ENCODE measurements at places on chromosomes 1 and 21.

GRCh38 chr1:63971557-63971956 is 197.7 kb downstream of the ROR1 start:
- no peak for DNase-seq

DNA sequence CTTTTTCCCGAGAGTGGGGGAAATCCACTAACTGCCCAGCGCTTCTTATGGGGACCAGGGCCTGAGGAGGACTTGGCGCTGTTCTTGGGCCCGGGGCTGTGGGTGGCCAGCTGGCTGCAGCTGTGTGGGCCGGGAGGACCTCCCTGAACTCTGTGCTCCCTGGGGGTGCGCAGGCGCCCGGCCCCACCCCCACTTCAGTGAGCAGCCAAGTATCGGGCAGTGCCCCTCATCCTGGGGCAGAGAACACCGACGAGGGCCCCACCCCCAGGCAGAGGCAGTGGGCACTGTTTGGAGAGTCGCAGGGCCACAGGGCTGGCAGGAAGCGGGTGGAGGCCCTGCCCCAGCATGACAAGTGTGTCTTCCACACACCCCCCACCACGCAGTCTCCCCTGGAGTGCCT is 32.5 kb upstream of the SLC19A1 start:
- DNase-seq: no peak

DNA sequence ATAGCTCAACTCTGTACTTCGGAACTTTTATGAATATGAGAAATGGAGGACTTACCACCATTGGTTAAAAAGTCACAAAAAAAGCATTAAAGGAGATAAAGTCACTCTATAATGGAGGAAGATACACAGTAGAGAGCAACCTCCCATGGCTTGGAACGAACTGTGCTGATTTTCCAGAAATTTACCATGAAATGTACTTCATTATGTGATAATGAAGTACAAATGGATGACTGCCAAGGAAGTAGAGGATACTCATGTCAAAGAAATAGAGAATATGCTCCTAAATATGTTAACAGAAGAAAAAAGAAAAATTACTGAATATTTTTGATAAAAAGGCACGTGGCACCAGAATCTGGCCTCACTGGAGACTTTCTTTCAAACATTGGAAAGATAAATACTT is 23.6 kb upstream of the PLA2G2E start:
- DNase-seq: no peak

GRCh38 chr1:58584082-58584895 is 7.2 kb upstream of the TACSTD2 start:
- DNase-seq: peak; percentile 97

DNA sequence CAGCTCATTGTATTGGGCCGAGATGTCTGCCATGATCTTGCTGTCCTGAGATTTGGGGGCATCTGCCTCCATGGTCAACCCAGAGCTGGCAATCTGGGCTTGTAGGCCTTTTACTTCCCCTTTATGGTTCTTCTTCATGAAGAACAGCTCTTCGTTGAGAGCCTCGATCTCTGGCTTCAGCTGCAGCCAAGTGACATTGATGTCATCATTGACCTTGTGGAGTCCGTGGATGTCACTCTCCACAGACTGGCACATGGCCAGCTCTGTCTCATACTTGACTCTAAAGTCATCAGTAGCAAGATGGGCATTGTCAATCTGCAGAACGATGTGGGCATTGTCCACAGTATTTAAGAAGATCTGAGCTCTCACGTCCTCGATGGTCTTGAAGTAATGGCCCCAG is 29.2 kb downstream of the RAP1A start:
- no peak for DNase-seq

DNA sequence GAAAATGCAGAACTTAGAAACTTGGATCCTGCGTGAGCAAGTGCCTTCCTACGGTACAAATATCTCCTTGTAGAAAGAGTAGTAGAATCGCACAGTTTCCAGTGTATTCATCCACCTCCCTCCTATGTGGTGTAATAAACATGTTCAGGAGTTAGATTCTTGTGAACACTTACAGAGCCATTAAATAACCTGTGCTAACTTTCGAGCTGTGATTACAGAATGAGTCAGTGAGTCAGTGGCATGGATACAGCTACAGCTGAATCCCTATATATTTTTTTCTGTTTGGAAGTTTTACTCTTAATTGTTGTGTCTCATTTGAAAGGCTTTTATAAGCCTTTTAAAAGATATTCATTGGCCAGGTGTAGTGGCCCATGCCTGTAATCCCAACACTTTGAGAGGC is 148.7 kb downstream of the EDEM3 start:
- DNase-seq: no peak

- peak; percentile 25 for DNase-seq
Measured at GRCh38 chr1:153677718-153678518, 570 bp upstream of the NPR1 start.

- DNase-seq: no peak
Measured at GRCh38 chr1:173878251-173878650, 10.1 kb downstream of the ZBTB37 start.

GRCh38 chr1:229411434-229412055 is 22.3 kb downstream of the ACTA1 start:
- no peak for DNase-seq

- no peak for DNase-seq
Measured at GRCh38 chr1:202143768-202144401, 652 bp downstream of the ARL8A start.

GRCh38 chr1:207039380-207040180 is 7.0 kb upstream of the C1orf116 start:
- no peak for DNase-seq

DNA sequence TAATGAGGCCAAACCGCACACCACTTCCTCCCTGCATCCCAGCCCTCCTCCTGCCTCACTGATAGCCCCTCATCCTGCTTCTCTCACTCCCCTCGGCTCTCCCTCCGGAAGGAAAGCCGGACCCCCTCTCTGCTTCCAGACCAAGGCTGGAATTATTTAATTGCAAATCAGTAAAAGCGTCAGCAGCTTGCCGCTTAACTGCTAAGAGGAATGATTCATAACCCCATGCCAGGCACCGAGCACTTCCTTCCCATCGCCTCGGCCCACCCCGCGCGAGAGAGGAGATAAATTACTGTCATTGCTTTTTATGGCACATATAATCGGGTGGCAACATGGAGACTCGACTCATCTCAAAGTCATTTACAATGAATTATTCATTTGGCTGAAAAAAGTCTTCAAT is 77.3 kb downstream of the UBIAD1 start:
- DNase-seq: no peak

GRCh38 chr1:59360170-59360569 is 63.3 kb downstream of the FGGY start:
- DNase-seq: peak; percentile 75

DNA sequence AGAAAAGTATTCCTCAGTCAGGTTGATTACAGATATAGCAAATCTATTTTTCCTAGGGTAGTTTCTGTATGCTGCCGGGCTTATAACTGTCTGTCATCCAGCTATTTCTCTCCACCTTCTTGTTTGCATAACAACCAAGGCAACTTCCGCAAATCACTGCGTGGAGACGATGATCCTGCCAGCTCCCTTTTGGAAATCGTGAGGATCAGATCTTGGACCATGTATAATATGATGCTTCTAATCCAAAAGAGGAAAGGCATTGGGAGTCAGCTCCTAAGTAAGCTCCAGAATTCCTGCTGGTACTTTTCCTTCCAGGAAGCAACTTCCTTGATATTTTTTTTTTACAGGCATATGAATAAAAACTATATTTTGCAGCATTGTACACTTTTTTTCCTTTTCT is 445 bp upstream of the RGS4 start:
- DNase-seq: no peak

- DNase-seq: peak; percentile 56
Measured at GRCh38 chr1:109790735-109791494, 27.2 kb upstream of the EPS8L3 start.

DNA sequence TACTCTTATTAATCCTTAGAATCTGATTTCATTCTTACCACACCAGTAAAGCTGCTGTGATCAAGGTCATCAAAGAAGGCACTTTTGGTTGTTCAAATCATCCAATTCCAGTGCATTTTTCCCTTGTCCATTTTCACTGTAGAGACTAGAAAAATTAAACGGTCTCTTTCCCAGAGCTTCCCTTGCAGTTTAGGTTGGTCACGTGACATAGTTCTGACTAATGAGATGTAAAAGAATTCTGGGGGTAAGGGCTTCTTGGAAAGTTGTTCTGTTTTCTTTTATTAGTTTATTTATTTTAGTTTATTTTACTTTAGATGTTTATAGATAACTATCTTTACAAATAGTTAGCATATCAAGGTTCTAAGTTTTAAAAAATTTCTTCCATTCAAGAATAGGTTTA is 34.3 kb upstream of the SYCP1 start:
- DNase-seq: no peak

GRCh38 chr1:211341999-211342398 is 15.4 kb downstream of the TRAF5 start:
- DNase-seq: no peak

DNA sequence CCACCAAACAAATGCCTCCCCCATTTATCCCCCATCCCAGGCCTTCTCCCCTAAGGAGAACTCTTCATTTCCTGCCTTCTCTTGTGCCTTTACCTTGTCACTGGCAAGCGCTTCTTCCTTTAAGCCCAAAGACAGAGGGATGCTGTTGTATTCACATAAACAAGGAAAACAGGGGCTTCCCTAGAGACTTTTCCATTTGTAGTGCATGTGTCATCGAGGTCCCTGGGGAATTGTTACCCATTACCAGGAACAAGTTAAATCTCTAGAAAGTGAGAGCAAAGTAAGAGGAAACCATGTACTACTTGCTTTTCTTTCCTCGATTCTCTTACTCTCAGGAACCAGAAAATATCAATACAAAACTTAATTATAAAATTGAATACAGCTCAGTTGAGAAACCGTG is 114.4 kb upstream of the DPT start:
- no peak for DNase-seq

DNA sequence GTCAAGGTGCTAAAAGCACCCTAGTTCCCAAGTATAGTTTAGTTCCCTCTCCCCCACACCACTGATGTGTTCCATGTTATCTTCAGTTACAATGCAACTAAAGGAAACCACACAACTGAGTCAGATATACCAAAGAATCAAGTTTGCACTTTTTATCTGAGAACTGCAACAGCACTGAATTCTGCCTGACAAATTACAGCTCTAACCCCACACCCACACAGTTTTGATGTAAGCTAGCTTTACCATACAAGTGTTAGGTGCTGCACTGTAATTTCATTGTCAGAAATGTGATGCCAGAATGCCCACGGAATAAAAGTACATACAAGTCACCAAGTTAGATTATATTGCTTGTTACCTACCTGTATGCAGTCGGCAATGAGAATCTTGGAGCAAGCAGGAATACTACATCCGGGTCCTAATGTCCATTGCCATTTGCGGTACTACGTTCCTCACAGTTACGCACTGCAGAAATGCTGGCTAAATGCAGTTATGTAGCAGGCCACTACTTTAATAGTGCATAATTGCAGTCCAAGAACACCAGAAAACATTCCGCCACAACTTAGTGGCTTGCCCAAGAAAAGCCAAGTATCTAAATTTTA is 12.1 kb downstream of the SFPQ start:
- no peak for DNase-seq

- DNase-seq: no peak
Measured at GRCh38 chr1:17014671-17015567, 3.2 kb upstream of the ATP13A2 start.

GRCh38 chr1:89760496-89760895 is 60.3 kb upstream of the LRRC8D start:
- DNase-seq: no peak

GRCh38 chr1:17273096-17273495 is 24.2 kb downstream of the PADI3 start:
- no peak for DNase-seq

DNA sequence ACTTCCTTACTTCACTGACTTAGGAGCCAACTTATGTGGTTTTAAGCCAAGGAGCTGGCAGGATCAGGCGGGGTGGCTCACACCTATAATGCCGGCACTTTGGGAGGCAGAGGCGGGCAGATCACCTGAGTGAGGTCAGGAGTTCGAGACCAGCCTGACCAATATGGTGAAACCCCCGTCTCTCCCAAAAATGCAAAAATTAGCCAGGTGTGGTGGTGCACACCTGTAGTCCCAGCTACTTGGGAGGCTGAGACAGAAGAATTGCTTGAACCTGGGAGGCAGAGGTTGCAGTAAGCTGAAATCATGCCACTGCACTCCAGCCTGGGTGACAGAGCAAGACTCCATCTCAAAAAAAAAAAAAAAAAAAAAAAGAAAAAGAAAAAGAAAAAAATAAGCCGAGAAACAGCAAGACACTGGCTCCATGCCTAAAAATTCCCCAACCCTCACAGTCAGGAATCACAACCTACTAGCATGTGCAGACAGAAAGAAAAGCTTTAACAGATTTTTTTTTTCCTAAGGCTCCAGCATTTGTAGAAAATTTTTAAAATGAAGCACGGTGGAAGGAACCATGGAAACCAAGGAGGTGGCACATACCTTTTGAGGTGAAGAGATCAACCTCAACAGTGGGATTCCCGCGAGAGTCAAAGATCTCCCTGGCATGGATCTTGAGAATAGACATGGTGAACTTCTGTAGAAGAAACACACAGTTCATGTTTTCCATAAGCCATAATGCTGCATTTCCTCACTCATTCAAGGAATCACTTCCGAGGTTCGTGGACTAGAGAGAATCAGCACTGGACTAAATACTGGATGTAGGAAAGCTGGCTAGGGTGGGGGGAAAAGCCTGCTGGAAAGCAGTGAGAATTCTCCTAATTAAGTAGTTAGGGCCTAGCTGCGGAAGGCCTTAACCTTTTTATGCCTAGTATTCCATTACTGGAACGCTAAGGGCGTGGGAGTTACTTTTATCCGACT is 4.0 kb downstream of the ENO1 start:
- peak; percentile 45 for DNase-seq

DNA sequence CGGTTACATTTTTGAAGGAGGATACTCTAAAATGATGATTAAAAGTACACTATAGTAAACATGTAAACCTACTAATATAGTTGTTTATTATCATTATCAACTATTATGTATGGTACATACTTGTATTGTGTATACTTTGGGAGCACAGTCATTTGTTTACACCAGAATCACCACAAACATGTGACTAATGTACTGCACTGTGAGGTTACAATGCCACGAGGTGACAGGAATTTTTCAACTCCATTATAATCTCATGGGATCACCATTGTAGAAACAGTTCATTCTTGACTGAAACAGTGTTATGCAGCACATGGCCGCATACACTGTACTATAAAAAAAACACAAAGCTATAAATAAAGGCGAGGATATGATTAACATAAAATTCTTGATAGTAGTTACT is 44.3 kb downstream of the GPATCH2 start:
- DNase-seq: no peak

DNA sequence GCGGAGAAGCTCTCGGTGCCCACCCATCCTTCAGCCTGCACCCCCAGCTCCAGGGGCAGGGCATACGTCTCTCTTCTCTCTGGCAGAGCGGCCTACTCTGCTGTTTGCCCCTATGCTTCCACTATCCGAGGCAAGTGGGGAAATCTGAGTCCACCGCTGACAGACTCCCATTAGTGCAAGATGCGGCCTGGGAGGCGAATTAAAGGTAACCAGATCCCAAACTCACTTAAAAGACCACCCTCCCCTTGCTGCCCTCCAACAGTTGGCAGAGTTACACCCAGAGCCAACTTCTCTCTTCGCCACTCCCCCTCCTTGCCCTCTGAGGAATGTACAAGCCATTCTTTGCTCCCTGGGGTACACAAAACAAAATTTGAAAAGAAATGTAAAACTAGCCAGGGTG is 6.4 kb downstream of the FOXD3 start:
- no peak for DNase-seq

- DNase-seq: no peak
Measured at GRCh38 chr1:87583459-87583858, 254.8 kb downstream of the LMO4 start.
